IMR-90 (cell line): ENCODE measurements at places on chromosomes 2 and 18. TPM values are rescaled to one million over a fixed set of nuclear protein-coding genes. Genes with fewer than 3 reads are reported as not detected.

GRCh38 chr2:75619956-75620740 lies 26.4 kb upstream of the MRPL19 start:
- H3K36me3 ChIP-seq, result no peaks in the 10 kb centered on the region
- DNase-seq, result no peak
- no peak overlapping the region for H3K27ac ChIP-seq
- peaks cover 9% of the 10 kb centered on the region for H3K27me3 ChIP-seq
- H3K4me1 ChIP-seq, result no peaks in the 10 kb centered on the region
- no peak overlapping the region for H3K4me3 ChIP-seq

DNA sequence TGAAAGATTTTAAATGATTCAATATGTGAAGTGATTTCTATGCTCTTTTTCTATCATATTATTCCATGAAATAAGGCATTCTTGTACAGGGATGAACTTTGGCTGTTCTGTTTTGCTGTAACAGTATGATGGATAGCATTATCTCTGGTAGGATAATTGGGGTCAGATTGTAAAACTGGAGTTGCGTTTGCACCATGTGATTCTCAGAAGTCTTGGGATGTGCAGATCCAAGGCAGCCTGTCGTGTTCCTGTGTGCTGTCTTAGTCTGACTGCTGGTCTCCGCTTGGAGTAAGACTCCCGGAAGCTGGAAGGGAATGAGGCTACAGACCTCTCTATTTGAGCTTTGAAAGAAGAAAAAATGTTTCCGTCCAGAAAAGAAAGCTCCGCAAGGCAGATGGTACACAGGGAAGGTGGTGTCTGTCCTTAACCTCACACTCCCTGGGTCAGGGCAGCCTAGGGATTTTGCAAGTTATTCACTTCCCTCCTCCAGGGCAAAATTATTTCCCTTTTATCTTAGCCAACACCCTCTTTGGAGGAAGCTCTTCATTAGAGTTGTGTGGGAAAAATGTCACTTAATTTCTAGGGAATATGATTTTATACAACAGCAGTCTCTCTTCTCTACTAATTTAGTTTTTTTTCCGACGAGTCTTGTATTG lies 250.6 kb downstream of the PTPRM start:
- H3K4me3 ChIP-seq, result no peak overlapping the region
- H3K36me3 ChIP-seq, result peaks cover 1% of the 10 kb centered on the region; the same call in 1 of the 2 replicates
- H3K4me1 ChIP-seq, result peaks cover 2% of the 10 kb centered on the region

GRCh38 chr2:222711315-222711940 lies 40.0 kb downstream of the MOGAT1 start:
- H3K4me3 ChIP-seq, result no peak overlapping the region
- no peak overlapping the region for H3K27ac ChIP-seq
- DNase-seq, result no peak
- H3K27me3 ChIP-seq, result no peaks in the 10 kb centered on the region
- peaks cover 8% of the 10 kb centered on the region for H3K4me1 ChIP-seq
- no peaks in the 10 kb centered on the region for H3K36me3 ChIP-seq

Gene CRYGD
- not detected in 2 replicates for total RNA-seq

DNA sequence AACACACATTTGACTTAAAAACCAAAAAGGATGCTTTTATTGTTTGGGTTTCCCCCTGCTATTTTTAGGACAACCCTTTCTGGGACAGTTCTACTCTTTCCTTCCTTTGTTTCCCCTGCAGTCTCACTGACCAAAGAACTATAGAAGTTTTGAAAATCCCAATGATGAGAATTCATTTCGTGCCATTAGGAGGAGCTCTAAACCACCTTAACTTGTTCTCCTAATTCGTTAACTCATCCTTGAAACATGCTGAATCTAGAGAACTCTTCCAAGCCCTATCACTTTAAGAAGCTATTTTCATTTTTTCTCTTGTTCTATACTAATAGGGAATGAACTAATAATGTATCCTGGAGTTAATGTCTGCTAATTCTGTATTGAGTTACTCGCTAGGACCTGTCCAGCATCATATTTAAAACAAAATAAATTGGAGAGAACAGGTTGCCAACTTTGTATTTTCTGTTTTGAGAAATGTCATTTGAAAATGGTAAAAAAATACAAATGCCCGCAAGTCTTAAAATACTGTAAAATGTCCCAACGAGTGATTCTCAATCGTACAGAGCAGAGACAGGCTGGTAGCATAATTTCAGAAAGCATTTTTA lies 62.9 kb downstream of the AFTPH start:
- no peaks in the 10 kb centered on the region for H3K27me3 ChIP-seq
- H3K4me1 ChIP-seq, result no peaks in the 10 kb centered on the region
- H3K4me3 ChIP-seq, result no peak overlapping the region
- DNase-seq, result peak; percentile 72

DNA sequence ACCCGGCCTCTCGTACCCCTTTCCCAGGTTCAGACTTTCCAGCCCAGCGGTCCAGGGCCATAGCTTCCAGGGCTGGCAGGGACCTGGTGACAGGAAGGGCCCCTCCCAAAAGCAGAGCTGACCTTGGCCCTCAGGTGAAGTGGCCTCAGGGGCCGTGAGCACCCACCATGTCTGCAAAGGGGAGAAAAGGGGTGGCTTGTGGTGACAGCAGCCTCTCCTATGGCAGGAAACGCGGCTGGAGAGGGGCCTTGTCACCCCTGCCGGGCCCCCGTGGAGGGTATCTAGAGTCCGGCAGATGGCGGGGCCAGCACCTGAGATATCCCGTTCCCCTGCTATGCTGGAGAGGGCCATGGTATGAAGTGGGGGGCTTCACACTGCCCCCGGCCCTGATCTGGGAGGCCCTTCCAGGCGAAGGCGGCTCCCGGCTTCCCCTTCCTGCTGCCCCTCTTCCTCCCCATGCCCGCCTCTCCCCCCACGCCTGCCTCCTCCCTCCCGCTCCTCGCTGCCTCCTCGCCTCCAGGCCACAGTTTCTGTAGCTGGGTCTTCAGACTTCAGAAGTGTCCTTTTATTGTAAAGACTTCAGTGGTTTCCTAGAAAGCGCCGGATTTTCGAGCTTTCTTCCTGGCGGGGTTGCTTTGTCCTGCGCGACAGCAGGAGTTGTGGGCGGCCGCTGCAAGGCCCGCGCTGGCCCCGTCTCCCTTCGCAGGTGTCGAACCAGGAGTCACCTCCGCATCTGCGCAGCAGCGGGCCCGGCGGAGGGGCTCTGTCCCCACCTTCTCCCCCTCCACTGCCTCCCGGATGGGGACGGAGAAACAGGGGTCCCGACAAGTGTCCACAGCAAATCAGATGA lies 240.5 kb upstream of the MYT1L start:
- H3K36me3 ChIP-seq, result no peaks in the 10 kb centered on the region
- H3K4me1 ChIP-seq, result no peaks in the 10 kb centered on the region
- no peak overlapping the region for H3K27ac ChIP-seq
- no peaks in the 10 kb centered on the region for H3K27me3 ChIP-seq

Gene NYAP2
- total RNA-seq, result not detected in 2 replicates

Gene G6PC2
- not detected in 2 replicates for total RNA-seq

Gene GKN1
- total RNA-seq, result not detected in 2 replicates

DNA sequence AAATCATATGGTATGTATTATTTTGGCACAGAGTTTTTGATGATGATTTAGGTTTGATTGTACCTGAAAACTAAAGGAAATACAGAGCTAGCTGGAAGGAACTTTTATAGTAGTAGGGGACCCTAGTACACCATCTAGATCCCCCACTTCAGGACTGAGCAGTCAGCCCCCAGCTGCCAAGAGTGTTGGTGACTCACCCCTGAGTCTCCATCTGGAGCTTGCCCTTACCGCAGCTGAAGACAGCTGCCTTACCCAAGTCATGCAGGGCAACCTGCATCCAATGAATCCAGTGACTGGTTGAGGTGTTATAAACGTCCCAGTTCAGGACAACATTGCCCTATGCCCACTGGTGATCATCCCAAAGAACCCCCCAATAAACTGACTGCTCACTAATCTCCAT lies 15.3 kb downstream of the PMS1 start:
- H3K36me3 ChIP-seq, result peaks cover 4% of the 10 kb centered on the region; the same call in 1 of the 2 replicates
- H3K4me3 ChIP-seq, result no peak overlapping the region
- H3K27me3 ChIP-seq, result no peaks in the 10 kb centered on the region
- no peak overlapping the region for H3K27ac ChIP-seq
- peak; percentile 83 for DNase-seq
- H3K4me1 ChIP-seq, result peaks cover 8% of the 10 kb centered on the region; the same call in 1 of the 2 replicates

- no peak overlapping the region for H3K4me3 ChIP-seq
- no peaks in the 10 kb centered on the region for H3K4me1 ChIP-seq
- peaks cover 5% of the 10 kb centered on the region for H3K27me3 ChIP-seq
- no peak for DNase-seq
- no peaks in the 10 kb centered on the region for H3K36me3 ChIP-seq
- no peak overlapping the region for H3K27ac ChIP-seq
Observed at GRCh38 chr2:224426656-224427055, 24.7 kb upstream of the FAM124B start.

Gene SP5
- total RNA-seq, result not detected in 2 replicates

GRCh38 chr2:16425462-16426336 lies 239.9 kb downstream of the CYRIA start:
- H3K27ac ChIP-seq, result no peak overlapping the region
- H3K4me3 ChIP-seq, result no peak overlapping the region
- no peaks in the 10 kb centered on the region for H3K36me3 ChIP-seq
- no peak for DNase-seq
- H3K27me3 ChIP-seq, result no peaks in the 10 kb centered on the region

Gene CRYGC
- total RNA-seq, result not detected in 2 replicates

DNA sequence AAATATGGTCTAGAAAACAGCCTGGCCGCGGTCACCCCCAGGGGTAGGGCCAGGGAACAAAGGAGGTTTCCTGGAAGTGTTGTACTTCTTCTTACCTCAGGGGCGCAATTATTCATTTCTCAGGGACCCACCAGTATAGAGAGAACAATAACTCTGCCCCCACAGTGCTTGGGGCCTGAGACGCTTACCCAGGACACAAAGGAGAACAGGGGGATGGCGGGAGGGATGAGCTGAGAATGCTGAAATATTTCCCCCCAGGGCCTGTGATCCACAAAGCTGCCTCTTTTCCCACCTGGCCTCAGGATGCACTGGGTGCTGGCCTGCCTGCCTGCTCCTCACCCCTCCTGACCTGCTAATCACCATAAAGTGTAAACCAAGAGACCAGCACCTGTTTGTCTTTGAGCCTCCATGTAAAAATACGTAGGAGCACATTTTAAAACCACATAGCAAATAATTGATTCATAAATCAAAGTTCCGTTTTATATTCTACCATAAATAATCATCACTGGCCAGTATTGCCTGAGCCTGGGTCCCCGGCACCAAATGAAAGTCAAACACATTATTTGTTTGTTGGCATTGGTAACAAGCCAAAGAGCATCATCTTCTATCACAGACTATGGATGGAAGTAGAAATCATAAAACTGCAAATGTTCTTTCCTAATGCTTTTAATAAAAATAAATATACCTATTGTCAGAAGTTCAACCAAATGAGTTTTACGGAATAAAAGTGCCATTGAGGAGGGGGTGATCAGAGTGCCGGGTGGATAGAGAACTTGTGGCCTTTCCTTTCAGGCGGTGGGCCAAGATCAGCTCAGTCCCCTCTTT lies 67.3 kb upstream of the RMDN2 start:
- H3K27me3 ChIP-seq, result no peaks in the 10 kb centered on the region; the same call in 1 of the 2 replicates
- H3K4me3 ChIP-seq, result no peak overlapping the region
- peak; percentile 57 for DNase-seq
- H3K4me1 ChIP-seq, result peaks cover 31% of the 10 kb centered on the region
- peak overlapping the region; percentile 71 for H3K27ac ChIP-seq

DNA sequence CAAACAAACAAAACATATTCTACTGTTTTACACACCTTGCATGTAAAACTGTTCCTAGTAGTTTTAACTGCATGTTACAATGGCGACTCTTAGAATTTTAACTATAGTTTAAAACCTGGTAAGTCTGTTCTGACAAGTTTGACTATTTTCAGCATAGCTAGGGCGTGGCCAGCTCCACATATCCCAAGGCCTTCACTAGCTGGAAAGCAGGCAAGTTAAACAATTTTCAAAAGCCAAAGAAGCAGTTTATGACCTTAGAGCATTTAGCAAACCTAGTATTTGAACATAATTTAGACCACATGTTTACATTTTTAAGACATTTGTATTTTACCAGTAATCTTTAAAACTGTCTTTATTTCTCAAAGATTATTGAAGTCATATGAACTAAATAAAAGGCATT lies 402.8 kb upstream of the SYT4 start:
- no peak for DNase-seq
- H3K27ac ChIP-seq, result no peak overlapping the region
- no peak overlapping the region for H3K4me3 ChIP-seq

GRCh38 chr2:233061591-233062450 lies 1.7 kb downstream of the INPP5D start:
- no peaks in the 10 kb centered on the region for H3K36me3 ChIP-seq
- no peaks in the 10 kb centered on the region; the same call in 1 of the 2 replicates for H3K27me3 ChIP-seq
- peaks cover 4% of the 10 kb centered on the region; the same call in 1 of the 2 replicates for H3K4me1 ChIP-seq
- no peak overlapping the region for H3K27ac ChIP-seq
- H3K4me3 ChIP-seq, result no peak overlapping the region

Gene PTH2R
- total RNA-seq, result under 0.01 TPM in 1 of 2 replicates, not detected in the other
